Hematopoietic multipotent progenitor cell treated with erythropoietin and hydrocortisone succinate and interleukin-3 and kit ligand, for 6 days (in vitro differentiated cells): ENCODE measurements at places on chromosomes 6 and 20.

- DNase-seq = no peak
These were observed 3.8 kb downstream of the MEP1A start for GRCh38 chr6:46796848-46797580.

GRCh38 chr6:146620655-146621054, 21.9 kb downstream of the ADGB start:
- no peak for DNase-seq

GRCh38 chr20:3787324-3788014, 929 bp upstream of the CENPB start:
- no peak for DNase-seq

DNA sequence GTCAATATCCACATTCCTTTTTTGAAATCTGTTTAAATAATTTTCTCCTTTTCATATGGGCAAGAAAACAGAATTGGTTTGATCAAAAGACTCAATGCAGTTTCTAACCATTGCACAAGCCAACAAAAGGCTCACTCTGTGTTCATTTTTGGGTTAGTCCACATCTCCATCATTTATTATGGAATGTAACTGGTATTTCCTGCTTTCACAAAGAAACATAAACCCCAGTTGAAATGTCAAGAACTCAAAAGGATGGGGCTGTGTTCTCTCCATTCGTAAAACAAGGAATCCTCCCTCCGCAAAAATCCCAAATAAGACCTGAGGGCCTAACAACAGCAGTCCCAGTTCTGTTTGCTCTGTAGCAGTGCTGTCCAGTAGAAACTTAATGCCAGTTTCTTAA, 420.9 kb downstream of the GJA1 start:
- no peak for DNase-seq

GRCh38 chr6:119676961-119677360, 327.4 kb upstream of the MAN1A1 start:
- no peak for DNase-seq

DNA sequence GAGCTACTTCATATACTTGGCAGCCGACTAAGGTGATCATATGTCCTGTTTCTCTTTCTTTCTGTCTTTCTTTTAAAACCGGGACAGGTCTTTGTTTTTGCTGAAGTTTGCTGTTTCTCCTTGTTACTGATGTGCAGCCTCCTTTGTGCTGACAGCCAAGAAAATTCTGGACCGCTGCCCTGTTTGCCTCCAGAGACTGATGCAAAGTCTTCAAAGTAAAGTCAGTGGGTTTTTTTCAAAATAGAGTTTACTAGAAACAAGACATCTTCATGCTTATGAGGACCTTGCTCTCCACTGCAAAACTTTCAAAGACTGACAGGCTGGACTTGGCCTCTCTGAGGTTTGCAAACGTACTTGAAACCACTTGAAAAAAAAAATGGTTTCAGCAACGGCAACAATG, 510.5 kb upstream of the MAP3K7 start:
- no peak for DNase-seq

DNA sequence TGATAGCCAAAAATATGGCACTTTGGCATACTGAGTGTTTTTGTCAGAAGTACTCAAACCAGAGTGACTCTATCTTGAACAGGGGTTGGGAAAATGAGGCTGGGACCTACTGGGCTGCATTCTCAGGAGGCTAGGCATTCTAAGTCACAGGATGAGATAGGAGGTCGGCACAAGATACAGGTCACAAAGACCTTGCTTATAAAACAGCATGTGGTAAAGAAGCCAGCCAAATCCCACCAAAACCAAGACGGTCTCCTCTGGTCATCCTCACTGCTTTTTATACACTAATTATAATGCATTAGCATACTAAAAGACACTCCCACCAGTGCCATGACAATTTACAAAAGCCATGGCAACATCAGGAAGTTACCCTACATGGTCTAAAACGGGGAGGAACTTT, 985.1 kb downstream of the HACE1 start:
- no peak for DNase-seq

DNA sequence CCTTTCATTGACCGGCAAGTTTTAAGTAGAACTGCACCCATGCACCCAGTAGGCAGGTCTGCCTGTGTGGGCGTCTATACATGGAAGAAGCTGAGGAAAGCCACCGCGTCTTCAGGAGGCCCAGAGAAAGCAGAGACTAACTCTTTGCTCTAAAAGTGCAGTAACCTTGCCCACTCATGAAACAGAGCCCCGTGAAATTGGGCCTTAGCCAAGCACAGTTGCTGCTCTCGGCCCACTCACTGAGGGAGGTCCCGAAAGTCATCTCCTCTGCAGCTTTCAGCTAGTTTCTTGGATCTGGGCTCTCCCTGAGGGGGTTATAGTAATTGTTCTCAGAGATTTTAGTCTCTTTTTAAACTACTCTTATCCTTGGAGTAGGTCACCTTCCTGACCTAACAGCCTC, 74.0 kb upstream of the SYNJ2 start:
- no peak for DNase-seq

DNA sequence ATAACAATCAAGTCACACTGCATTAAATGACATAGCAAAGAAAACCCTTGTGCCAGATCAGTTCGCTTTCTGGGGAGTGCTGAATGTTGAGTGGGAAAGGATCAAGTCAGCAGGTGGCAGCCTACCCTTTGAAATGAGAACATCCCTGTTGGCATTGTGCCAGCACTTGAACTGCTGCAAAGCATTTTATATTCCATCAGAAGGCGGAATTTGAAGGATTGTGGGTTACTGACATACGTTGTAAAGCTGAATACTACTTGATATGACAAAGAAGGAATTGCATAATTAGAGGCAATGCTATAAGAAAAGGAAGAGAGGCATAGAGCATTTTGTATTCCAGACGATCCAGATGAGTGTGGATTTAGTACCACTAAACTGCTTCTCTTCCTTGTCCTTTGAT, 26.5 kb downstream of the BCKDHB start:
- peak; percentile 90 for DNase-seq

GRCh38 chr6:36683145-36683655, 4.7 kb downstream of the CDKN1A start:
- no peak for DNase-seq

DNA sequence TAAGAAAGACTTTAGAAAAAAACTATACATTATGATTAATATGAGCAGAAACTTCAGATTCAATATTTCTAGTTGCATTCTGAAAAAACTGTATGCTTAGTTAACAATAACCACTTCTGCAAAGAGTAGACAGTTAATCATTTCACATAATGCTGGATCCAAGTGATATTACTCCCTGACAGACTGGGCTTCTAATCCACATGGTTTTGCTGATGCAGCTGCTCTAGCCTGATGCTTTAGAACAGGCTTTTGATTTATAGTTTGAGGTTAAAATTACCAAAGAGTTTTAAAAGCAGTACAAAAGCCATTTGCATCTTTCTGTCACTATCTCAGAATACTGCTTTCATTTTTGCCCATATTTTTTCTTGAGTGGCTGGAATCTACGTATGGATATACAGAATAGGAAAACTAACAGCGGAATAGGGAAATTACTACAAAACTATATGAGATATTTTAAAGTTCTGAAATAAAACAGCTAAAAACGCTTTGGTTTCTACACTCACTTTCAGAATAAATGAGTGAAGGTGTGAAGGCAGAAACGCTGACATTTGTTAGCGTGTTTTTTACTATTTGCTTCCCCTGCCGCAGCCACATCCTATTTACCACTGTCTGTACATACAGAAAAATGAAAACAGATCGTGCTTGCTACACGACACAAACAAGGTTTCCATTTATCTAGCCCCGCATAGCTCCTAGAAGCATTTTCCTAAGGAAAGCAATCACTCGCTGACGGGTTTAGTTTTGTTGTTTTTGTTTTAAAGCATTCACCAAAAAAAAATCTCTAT, 61.7 kb downstream of the METTL24 start:
- peak; percentile 6 for DNase-seq

DNA sequence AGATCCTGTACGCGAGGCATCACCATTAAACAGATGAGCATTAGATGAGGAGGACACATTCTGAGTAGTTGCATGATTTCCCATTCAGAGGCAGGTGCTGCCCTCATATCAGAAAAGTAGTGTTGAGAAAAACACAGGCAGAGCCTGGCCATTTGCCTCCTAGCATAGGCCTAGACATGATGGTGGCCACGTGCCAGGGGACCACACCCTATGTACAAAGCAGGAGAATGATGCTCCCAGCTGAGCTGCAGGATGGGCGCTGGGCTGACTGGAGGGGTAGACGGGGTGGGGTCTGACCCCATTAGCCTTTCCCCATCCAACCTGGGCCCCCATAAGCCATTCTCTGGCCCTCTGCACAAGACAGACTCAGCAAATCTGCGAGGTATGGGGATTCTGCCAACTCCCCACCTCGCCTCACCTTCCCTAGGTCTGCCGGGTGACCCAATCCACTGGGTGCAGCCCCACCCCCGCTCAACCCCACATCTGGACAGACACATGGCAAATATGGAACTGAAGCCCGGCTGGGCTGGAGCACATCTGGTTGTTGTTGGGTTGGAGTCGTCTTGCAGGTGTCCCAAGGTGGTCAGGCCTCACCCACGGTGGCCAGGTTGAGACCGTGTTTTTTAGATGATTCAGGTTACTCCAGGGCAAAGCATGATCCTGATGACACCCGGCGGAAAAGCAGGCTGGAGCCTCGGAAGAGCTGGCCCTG, 13.9 kb downstream of the PI16 start:
- peak; percentile 73 for DNase-seq

GRCh38 chr6:106517706-106518105, 111.6 kb downstream of the RTN4IP1 start:
- no peak for DNase-seq

DNA sequence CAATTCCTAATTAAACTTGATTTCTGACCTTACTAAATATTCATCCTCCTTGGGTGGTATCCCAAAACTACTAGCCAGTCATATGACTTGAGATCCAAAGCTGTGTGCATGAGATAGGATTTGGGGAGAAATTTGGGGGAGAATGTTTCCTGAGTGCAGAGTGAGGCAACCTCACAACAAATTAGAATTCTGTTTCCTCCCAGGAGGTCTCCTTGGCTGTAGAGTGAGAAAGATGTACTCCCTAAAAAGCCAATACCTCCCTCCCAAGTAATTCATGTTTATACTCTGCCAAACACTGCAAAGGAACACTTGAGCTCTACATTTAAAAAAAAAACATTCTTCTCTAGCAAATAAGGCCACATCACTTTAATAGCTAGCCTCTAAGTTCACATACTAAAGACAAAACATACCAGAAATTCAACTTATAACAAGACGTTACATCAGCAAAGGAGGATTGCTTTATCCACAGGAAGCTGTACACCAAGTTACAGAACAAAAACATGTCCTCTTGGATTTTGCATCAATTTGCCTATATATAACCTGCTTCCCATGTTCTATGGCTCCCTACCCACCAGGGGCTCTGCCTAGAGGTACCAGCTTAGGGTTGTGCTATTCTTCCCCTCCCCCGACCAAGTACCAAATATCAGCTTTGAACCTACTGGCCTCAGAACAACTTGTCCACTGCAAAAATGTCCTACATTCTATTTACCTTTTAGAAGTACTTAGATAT, 15.4 kb upstream of the TMEM30A start:
- no peak for DNase-seq

DNA sequence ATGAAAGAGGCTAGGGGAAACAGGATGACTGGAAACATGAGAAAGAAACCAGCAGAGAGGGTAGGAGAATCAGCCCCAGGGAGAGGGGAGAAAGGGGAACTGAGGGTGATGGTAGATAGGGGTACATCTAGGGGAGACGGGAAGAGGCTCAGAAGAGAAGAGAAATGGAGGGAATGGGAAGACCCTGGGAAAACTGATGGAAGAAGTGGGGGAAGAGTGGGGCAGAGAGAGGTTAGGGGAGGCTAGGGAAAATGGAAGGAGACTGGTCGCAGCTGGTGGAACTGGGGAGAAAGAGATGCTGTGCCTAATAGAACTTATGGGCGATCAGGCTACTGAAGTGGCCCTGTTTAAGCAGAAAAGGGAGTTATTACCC, 548 bp downstream of the PROCR start:
- no peak for DNase-seq

GRCh38 chr20:14922503-14923267, 585.3 kb upstream of the FLRT3 start:
- no peak for DNase-seq

- peak; percentile 9 for DNase-seq
These were observed 2.0 kb downstream of the STK35 start for GRCh38 chr20:2103461-2104153.

- DNase-seq = no peak
These were observed 434.3 kb downstream of the TBC1D32 start for GRCh38 chr6:120899932-120900331.

DNA sequence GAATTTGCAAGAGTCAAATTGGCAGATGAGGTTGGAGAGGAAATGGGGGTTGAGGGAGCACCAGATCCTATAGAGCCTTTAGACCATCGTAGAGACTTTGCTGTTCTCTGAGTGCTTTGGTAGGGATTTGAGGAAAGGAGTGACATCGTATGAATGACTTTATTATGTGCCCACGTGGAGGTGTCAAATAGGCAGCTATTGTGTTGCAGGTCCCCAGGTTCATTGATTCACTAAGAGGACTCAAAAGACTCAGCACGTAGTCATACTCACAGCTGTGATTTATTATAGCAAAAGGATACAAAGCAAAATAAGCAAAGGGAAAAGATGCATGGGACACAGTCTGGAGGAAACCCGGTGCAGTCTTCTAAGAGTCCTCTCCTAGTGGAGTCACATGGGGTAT, 2.2 kb downstream of the MTRES1 start:
- DNase-seq = no peak

DNA sequence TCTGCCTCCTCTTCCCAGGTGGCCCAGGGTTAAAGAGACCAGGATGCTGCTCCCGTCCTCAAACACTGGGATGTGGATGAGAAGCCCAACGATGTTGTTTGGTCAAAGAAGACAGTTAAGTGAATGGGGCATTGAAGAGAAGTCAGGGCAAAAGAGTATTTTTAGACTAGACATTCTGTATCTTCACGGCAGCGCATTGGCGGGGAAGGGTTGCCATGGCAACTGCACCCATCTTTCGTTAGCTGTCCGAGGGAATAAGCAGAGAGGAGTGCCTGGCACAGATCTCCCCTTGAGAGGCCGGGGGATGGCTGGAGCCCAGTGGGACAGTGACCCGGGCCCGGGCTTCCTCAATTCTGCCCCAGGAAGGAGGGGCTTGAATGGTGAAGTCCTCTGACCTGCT, 56.4 kb upstream of the GPR31 start:
- DNase-seq = no peak

DNA sequence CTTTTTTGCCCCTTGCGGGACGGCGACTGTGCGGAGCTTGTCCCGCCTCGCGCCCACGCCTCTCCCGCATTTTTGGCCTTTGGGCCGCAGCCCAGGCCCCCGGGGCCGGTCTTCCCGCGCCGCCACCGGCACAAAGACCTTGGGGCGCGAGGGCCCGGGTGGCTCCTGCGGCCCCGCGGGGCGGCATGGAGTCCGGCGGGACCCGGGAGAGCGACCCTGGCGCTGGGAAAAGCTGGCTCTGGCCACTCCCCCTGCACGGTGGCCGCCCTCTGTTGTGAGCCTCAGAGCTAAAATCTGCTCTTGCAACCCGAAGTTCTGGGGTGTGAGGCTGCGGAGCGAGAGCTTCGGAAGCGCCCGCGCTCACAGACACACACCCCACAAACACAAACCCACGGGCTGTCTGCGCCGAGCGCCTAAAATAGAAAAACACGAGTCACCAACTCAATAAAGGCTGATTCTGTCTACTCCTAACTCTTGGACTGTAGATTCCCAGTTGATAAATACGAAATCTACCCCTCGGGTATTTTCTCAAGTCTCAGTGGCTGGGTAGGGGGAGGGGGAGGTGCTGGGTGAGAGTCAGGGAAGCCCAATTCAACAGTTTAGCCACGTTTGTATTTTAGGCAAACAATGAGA, 496 bp upstream of the BEND3 start:
- DNase-seq = peak; percentile 62

- DNase-seq = no peak
These were observed 54.8 kb upstream of the MBOAT1 start for GRCh38 chr6:20266851-20267608.
